ENCODE measurements at places on chromosomes 5 and 9.

GRCh38 chr5:96875791-96876291 lies 459 bp upstream of the ERAP2 start:
- no peak for DNase-seq

GRCh38 chr5:39399135-39400036 lies 25.4 kb downstream of the DAB2 start:
- DNase-seq = no peak

GRCh38 chr9:89364666-89365531 lies 46.6 kb downstream of the SECISBP2 start:
- DNase-seq = no peak

DNA sequence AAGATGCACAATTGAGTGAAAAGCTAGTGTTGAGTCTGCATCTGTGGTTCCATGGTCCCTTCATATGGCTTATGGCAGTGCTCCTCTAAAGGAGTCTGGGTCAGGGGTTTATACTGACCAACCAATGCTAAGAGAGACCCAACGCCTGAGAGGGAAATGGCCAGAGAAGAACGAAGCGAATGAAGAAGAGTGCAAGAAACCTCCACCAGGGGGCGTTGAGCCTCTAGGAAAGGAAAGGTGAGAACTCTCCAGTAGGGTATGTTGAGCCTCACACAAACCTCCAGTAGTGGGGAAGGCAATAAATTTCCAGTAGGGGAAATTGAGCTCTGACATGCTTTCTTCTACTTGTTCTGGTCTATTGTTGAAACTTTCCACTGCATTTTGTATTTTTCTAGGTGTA lies 470.6 kb downstream of the PRDM9 start:
- DNase-seq = no peak

DNA sequence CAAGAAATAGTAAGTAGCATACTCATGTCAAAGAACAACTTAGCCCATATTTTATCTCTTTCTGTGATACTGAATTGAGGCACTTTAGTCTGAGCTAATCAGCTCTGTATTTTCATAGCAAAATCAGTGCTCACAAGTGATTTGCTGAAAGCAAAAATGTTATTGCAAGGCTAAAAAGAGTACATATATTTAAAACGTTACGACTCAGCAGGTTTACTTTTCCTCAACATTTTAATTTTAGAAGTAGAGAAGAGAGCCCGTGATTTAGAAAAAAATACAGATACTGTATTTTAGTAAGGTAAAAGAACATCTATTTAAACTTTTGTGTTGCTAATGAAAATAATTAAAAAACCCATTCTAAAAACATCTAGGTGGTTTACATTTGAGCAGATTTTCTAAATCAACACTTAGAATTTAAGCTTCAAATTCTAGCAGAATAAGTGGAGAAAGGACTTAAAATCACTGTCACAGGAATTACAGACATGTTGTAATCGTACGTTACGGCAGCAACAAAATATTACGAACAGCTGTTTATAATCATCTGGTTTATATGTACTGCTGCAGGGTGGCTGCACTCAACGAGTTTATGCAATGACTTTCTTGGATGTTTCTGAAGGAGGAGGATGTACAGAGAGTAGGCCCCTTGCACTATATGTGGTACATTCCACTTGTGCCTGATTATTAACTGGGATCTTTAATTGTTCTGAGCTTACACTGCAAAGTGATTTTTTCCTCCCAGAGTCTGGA lies 20.1 kb downstream of the SREK1 start:
- no peak for DNase-seq

All from substantia nigra (tissue), 51 donors.